Common myeloid progenitor, CD34-positive (primary cell): ENCODE measurements at places on chromosomes 16 and 17.

DNA sequence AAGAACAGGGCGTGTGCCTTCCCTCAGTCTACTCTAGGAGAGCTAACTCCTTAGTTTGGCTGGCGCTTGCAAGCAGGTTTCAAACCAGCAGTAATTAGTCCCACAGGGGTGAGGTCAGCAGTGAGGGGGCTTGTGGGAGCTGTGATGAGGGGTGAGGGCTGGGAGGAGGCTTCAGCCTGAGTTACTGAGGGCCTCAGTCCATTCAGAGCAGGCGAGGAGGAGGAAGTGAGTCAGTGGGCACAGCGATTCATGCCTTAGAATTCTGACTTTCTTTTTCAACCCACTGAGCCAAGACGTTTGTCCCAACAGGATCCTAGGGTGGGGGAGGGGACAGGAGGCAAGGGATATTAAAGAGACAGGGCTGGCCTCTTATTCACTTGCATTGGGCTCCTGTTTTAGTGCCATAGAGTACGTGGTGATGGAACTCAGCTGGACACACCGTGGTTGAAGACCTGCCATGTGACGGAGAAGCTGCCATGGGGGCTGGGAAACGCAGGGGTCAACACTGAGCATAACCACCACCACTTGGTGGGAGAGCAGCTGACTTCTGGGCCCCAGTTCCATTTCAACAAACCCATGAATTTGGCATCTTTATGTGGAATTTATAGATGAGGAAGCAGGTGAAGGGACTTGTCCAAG is 8.3 kb upstream of the ITGA3 start:
- peak; percentile 66 for DNase-seq

- no peak for DNase-seq
Observed at GRCh38 chr16:21223787-21224186, 9.7 kb upstream of the ANKS4B start.

GRCh38 chr17:1992541-1992940 is 32.6 kb downstream of the RTN4RL1 start:
- DNase-seq = no peak

- DNase-seq = peak; percentile 34
Observed at GRCh38 chr17:5582209-5583185, 1.8 kb downstream of the NLRP1 start.

GRCh38 chr17:52147872-52148271 is 10.6 kb downstream of the CA10 start:
- peak; percentile 69 for DNase-seq

DNA sequence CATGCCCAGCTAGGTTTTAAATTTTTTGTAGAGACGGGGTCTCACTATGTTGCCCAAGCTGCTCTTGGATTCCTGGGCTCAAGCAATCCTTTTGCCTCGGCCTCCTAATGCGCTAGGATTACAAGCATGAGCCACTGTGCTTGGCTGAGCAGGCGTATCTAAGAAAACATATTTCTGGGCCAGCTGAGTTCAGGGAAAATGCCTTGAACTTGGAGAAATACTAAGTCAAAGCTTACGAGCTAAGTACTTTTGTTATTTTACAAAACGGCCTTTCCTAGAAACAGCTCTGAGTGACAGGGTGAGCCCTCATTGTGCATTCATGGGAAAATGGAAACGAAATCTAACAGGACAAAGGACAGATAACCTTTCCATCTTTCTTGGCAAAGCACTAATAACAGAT is 24.7 kb downstream of the DNAI2 start:
- no peak for DNase-seq
